Epithelial cell of prostate (primary cell): ENCODE measurements at places on chromosomes 12 and 14.

GRCh38 chr14:52060080-52060479, 8.8 kb downstream of the NID2 start:
- DNase-seq: no peak

DNA sequence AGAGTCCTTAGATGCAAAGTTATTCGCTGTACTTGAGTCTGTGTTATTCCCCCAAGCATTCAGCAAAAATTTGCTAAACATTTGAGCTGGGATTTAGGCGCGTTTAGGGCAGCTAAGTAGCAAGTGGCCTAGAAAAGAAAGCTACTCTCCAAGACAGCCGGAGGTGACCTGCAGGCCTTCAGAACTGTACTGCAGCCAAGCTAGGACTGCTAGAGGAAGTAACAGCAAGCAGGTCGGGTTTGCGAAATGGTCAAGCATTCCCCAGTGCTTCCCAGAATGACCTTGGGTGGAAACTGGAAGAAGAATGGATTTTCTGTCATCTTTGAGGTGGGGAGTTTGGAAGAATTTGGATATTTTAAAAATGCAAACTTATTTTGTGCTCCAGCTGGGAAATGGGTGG, 287.5 kb downstream of the FOXN3 start:
- DNase-seq: no peak

DNA sequence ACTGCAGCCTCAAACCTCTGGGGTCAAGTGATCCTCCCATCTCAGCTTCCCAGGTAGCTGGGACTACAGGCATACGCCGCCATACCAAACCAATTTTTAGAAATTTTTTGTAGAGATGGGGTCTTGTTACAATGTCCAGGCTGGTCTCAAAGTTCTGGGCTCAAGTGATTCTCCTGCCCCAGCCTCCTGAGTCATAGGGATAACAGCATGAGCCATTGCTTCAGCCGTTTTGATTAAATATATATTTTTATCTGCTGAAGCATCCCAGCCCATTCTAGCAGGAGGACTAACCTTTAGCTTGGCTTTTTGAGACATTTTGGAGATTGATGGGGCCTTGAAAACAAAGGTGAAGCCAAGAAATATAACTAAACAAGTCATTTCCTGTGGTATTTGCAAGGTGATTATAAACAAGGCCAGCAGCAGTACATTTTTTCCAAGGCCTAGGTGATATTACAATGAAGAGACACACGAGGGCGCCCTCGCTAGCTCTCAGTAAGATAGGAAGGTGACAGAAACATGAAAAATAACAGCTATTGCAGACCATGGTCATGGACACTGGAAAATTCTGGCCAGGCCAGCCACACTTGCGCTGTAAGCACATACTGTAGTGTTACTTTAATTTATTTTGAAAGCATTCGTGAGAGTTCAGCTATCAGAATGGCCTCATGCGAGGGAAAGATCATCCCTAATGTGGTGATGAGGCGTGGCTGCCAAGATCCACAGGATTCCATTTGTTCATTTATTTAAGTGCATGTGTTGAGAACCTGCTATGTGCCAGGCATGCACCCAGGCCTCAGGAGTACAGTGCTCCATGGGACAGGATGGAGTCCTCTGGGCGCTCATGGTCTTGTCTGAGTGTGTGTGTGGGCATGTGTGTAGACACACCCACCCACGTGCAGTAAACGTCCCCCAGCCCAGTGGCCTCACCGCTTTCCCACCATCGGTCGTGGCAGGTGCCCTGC, 63.5 kb downstream of the DGLUCY start:
- no peak for DNase-seq

DNA sequence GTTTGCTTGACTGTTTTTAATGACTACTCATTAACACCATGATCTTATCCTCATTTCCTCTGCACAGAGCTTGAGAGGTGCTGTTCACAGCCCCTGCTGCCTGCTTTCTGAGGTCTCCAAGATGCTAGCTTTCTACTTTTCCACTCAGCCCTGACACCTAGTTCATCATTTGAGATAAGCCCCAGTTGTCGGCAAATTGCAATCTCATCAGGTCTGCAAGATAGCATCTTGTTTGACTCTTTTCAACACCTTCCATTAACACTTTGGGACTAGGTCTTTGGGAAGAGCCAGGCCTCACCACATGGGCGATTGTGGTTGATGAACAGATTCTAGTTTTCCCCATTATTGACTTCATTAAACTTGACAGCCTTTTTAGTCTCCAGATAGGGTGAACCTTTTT, 904.8 kb downstream of the DIO2 start:
- DNase-seq: no peak

GRCh38 chr12:10701131-10701681, 21.9 kb downstream of the YBX3 start:
- no peak for DNase-seq

GRCh38 chr14:20476776-20477175, 7.6 kb downstream of the PNP start:
- no peak for DNase-seq

- DNase-seq: peak; percentile 36
Observed at GRCh38 chr12:61250303-61250702, 1009.9 kb upstream of the USP15 start.

DNA sequence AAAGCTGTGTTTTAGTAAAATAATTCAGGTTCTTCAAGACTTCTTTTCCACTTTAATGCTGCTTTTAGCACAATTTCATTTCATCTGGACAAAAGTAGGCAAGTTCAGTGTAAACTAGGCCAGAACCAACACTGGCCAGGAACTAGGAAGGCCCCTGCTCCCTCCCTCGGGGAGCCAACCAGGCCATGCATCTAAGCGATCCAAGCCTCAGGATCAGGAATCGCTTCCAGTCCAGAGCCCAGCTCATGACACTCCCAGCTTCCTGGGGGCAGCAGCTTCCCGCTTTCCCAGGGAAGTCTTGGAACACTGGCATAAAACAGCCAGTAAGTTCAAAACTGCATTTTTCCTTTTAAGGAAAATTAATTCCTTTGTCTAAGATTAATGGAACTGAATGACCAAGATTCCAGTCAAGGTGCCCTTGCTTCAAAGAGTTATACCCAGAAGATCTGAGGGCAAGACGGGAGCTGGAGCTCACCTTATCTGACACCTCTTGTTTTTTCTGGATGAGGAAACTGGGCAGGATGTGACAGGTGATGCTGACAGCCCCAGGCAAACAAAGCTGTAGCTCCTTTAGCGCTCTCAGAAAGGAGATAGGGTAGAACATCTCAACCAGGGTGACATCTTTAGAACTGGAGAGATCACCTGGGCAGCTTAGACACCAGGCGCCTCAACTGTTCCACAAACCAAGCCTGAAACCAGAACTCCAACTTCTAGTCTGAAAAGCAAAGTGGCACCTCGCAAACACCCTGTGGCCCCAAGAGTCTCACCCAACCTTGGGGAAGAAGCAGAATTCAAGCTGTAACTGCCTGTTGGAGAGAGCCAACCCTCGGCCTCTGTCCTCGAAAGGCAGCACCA, 61.4 kb upstream of the PNMA1 start:
- no peak for DNase-seq

DNA sequence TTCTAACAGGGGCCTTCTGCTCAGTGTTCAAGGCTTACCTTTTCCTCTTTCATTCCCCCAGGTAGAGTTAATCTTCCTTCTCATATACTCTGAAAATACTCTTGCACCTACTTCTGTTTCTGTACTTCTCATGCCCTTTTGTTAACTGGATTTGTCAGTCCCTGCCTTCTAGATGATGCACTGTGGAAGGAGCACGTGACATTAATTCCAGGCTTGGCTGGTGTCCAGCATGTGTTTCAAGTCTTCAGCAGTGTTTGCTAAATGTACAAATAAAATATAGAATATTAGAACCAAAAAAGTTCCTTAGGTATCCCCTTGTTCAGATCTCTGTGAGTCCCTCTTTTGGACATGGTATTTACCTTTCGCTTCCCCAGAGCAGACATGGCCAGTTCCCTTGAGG, 27.9 kb upstream of the EVL start:
- DNase-seq: no peak

- DNase-seq: no peak
Observed at GRCh38 chr12:526089-526488, 66.3 kb downstream of the B4GALNT3 start.

- DNase-seq: peak; percentile 43
Observed at GRCh38 chr12:25328072-25328712, 77.5 kb upstream of the KRAS start.
